GM13976 (cell line): ENCODE measurements at places on chromosomes 1 and 21.

GRCh38 chr1:180927348-180927747 lies 14.7 kb downstream of the KIAA1614 start:
- DNase-seq = no peak

GRCh38 chr1:26996024-26996423 lies 2.5 kb downstream of the TRNP1 start:
- no peak for DNase-seq

DNA sequence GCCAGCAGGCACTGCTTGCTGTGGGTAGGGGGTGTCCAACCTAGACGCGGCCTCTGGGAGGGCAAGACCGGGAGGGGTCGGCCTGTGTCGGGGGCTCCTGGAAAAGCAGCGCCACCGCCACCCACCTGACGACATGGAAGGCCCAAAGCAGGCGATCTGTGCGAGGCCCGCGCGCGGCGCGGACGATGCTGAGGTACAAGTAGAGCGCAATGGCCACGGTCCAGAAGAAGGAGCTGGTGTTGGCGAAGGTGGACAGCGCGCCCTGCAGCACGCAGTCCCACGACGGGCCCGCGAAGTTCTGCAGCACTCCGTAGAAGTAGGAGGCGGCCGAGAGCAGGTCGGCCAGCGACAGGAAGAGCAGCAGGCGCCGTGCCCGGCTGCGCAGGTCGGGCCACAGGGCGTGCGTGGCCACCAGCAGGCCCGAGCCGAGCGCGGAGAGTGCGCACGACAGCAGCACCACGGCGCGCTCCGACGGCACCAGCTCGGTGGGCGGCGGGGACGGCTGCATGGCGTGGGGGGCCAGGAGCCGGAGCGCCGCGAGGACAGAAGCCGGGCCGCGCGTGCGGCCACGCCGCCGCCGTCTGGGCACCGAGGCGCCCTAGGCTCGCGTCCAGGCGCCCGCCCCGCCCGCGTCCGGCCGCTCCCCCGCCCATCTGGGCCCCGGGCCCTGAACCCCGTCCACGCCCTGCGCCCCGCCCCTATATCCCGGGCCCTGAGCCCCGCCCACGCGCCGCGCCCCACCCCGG lies at the start of gene GPR157:
Gene GPR157 (minus strand): TSS at position 583 of the 746 bp plus-strand sequence. CDS start 75 bp downstream, at position 508.
- peak; percentile 99 for DNase-seq

DNA sequence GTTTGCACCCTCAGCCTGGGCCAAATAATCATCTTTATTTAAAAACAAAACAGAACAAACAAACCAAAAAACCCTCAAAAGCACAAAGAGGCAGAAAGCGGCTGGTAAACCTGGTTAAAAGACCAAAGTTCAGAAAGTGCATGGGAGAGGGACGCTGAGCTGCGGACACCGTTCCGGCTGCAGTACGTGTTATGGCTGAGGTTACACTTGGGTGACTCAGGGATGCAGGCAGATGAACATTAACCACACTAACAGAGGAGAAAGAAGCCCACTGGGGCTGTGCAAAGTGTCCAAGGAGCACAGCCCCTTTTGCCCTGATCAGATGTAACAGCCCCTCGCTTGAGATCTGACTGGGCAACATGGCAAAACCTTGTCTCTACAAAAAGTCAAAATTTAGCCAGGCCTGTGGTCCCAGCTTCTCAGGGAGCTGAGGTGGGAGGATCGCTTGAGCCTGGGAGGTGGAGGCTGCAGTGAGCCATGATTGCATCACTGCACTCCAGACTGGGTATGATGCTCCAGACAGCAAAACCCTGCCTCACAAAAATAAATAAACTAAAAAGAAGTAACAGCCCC lies 28.3 kb downstream of the GPR157 start:
- peak; percentile 6 for DNase-seq

GRCh38 chr1:81760477-81761097 lies 40.1 kb upstream of the ADGRL2 start:
- DNase-seq = no peak
